ENCODE measurements at places on chromosomes 1 and 21.

- DNase-seq = no peak
These were observed 4.0 kb downstream of the GLMP start for GRCh38 chr1:156291226-156292061.

GRCh38 chr1:10339815-10340214, 59.0 kb upstream of the PGD start:
- no peak for DNase-seq

DNA sequence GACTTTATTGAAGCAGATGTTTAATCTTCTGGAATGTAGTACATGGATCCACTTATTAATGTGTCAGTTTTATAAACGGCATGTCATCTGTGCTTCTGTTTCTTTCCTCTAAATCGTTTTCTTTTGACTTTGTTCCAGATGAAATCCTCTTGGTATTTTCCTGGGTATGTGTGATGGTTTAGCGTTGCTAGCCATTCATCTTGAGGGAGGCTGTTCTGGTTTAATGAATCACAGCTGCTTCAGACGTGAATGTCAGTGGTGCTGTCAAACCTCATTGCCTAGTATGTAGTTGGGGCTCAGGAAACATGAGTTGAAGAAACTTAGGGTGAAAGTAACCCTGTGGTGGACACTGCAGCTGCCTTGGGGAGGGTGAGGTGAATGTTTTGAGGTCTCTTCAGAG, 33.2 kb downstream of the KCNK1 start:
- DNase-seq = no peak

DNA sequence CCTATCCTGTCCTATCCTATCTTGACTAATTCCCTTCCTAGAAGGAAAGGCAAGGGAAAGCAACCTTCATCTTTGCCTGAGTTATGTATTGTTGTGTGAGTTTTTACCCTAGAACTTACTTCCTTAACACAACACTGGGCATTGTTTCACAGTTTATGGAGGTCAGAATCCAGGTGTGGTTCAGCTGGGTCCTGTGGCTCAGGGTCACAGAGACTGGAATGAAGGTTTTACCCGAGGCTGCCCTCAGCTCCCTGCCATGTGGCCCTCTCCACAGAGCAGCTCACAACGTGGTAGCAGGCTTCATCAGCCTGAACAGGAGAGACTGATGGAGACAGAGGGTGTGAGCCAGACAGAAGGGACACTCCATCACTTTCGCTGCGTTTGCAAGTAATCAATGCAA, 140.5 kb downstream of the FCRL5 start:
- no peak for DNase-seq

DNA sequence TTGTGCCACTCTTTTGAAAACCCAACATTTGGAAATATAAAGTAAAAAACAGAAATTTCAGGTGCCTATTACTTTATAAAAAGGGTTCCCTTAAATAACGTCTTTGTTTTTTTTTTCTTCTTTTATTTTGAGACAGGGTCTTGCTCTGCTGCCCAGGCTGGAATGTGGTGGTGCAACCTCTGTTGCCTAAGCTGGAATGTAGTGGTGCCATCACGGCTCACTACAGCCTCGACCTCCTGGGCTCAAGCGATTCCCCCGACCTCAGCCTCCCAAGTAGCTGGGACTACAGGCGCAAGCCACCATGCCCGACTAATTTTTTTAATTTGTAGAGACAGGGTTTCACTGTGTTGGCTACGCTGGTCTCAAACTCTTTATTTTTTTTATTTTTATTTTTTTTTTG, 110.2 kb upstream of the HNRNPU start:
- no peak for DNase-seq

- DNase-seq = no peak
These were observed 837 bp downstream of the UBASH3A start for GRCh38 chr21:42404539-42404938.

- no peak for DNase-seq
These were observed at the start of gene C1orf185 for GRCh38 chr1:51101976-51102375. Gene C1orf185 (plus strand): TSS chr1:51102228. CDS start chr1:51102234, 6 bp downstream.

DNA sequence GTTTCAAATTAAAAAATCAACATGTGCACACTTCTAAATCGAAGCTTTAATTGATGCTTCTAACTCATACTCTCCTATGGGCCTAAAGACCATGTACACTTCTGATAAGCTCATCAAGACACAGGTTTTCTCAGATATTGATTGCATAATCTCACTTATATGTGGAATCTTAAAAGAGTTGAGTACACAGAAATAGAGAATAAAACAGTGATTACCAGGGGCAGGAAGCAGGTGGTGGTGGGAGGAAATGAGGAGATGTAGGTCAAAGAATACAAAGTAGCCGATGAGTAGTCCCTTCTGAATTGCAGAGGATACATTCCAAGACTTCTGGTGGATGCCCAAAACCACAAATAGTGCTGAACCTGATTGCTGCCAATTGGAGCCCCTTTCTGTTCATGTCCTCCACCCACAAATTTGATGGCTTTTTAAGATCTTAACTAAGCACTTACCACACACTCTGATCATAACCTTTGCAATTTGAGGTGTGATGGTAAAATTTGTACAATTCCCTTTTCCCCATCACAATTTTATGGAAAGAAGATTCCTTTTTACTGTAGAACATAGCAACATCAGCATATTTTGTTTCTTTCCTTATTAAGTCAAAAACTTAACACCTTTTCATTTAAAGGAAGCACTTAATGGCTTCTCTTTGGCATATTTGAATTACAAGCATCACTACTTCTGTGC, 3.3 kb upstream of the CD1B start:
- no peak for DNase-seq

DNA sequence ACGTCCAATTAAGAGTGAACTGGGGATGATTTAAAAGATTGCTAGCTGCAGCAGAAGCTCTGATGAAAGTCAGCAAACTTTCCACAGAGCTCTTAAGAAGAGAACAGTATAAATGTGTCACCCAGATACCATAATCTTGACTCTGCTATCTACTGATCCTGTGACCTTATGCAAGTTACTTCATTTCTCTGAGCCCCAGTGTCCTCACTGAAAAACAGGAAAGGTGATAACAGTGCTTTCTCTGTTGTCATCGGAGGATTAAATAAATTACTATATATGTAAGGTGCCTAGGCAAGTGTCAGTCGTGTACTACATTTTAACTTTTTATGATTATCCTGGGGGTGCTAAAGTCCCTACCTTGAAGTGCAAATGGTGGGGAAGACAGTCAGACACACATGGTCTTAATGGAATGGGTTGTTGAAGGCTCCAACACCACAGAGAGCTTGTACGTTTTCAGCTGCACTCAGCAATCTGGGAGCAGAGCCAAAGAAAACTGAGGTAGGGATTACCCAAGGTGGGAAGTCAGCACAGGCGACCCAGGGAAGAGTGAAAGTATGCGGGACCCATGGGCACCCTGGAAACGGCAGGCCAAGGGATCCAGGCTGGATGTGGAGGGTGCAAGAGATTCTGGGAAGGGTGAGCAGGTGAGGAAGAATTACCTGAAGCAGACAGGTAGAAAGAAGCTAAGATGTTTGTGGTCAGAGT, 82.8 kb downstream of the DTL start:
- no peak for DNase-seq

DNA sequence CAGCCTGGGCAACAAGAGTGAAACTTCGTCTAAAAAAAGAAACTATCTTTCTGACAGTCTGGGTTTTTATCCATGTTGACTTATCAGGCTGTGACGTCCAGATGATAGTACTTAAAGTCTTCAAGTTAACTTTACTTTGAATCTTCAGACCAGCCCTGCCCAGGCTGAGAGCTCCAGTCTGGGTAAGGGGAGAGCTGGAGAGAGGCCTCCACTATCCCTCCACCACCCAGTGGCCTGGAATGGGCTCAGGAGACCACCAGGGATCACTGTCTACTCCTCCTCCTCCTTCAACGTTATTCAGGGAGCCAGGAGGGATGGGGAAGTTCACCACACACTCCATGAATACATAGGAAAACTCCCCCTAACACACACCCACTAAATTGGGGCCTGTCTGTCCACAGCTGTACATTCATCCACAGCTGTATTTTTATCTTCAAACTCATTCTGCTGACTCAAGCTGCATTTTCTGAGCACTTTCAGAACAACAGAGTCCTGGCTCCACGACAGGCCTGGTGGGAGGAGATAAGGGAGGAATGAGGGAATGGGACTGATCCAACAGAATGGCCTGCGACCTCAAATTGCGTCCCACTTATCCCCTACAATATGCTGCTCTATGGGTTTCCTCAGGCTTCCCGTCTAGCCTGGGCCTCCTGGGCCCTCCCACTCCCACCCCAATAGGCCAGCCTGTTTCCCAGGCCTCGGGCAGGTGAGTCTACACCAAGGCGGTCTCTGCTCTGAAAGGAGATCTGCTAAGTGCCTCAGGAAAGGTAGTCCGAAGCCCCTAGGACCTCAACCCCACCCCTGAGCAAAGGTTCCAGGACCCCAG, 1.8 kb downstream of the SLC45A3 start:
- DNase-seq = no peak

DNA sequence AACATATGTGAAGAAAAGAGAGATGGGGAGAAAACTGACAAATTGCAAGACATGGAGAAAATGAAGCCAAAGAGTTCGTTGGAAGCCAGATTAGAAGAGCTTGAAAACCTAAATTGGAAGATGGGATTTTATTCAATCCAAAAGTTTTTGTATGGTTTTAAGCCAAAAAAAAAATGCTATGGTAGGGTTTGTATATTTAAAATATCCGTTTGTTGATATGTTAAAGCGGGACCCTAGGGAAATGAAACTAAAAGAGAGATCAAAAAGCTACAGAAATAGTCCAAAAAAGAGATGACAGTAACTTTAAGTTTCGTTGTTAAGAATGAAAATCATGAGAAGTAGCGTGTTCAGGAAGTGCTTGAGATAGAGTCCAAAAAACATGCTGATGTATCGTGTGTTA, 617.7 kb upstream of the ADGRL2 start:
- DNase-seq = no peak

GRCh38 chr21:31795992-31796391, 64.1 kb upstream of the SCAF4 start:
- DNase-seq = no peak

GRCh38 chr1:169858467-169858866, 35.2 kb downstream of the SCYL3 start:
- DNase-seq = no peak

- no peak for DNase-seq
These were observed 82.1 kb upstream of the KIF1B start for GRCh38 chr1:10128101-10128765.

DNA sequence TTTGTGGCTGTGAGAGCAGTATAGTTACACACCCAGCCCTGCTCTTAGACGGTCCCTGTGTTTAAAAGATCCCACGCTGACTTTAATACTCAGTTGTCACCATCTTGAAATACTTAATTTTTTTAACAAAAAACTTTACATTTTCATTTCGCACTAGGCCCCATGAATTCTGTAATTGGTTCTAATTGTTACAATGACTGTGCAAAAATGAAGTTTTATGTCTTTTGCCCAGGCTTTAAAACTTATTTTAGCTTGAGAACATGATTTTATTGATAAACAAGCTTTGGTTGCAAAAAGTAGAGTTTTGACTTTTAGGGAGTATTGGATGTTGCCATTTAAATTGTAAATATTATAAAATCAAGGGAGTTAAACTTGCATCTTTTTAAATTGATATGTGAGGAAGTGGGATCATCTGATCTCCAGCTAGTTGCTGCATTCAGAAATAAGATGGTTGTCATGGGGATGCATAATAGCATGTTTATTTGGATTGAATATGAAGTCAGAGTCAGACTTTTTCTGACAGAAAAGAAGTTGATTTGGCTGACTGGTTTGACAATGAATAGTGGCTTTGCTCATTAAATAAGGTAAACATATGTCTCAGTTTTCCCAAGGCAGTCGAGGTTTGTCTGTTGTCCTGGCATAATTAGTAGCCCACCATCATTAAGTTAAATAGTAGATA, 23.0 kb upstream of the CRP start:
- no peak for DNase-seq

GRCh38 chr1:24540051-24540905, 15.6 kb upstream of the NCMAP start:
- no peak for DNase-seq

DNA sequence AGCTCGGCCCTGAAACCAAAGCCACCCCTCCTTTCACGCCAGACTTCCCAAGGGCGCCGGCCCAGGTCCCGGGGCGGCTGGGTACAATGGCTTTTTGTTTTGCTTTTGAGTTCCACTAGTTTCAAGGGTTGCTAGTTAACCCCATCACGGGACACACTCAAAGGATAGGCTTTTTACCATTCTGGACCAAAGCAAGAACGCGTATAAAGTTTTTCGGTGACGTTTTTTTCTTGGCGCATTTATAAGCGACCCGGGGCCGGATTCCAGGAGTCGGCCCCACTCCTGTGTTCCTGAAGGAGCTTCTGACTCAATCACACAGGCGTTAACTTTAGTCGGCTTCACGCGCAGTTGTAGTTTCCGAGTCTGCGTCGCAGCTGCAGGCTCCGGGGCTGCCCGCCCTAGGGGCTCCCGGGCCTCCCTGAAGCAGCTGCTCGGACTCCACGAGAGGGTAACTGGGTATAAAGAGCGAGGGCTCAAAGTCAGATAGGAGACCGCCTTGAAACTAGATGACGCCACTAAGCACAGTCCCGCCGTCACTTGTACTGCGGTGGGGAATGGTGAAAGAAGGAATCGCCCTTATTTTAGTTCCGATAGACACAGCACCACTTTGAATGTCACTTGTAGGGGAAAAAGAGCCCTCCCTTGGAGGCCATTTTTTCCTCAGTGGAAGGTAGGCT, 707 bp upstream of the KLHL21 start:
- DNase-seq = peak; percentile 16

DNA sequence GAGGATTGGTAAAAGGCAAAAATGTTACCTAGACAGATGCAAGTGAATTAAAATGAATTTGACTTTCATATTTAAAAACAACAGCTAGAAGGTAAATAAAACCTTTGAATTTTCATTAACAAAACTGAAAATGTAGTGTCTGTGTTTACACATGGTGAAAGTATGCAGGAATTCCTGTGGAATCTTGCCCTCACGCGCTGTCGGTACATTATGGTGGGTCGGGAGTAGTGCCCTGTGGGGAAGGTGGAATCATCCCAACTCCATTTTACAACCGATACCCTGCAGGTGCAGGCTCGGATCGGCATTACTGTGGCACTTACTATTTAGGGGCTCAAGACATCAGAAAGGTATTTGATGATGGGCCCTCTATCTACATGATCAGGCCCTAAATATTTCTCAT, 197.2 kb upstream of the MAP1LC3C start:
- no peak for DNase-seq

GRCh38 chr1:164588516-164589341, 29.7 kb downstream of the PBX1 start:
- DNase-seq = no peak
